ENCODE measurements at places on chromosomes 4 and X. TPM values are rescaled to one million over a fixed set of nuclear protein-coding genes. Genes with fewer than 3 reads are reported as not detected.

Gene ADGRG2
- total RNA-seq = 0.30 TPM

Gene SLC2A9
- total RNA-seq = 6.5 TPM

Gene SSX4B
- not detected for total RNA-seq

Gene SLC4A4
- 1.2 TPM for total RNA-seq

Gene GRIA2
- total RNA-seq = 10.0 TPM

Gene CCNQ
- 33.8 TPM for total RNA-seq

Gene PDHA1
- total RNA-seq = 100 TPM

Gene UBA6
- total RNA-seq = 42.3 TPM

Gene OTC
- total RNA-seq = 5.0 TPM

Gene ZNF182
- 3.3 TPM for total RNA-seq

Gene SCLT1
- total RNA-seq = 20.9 TPM

DNA sequence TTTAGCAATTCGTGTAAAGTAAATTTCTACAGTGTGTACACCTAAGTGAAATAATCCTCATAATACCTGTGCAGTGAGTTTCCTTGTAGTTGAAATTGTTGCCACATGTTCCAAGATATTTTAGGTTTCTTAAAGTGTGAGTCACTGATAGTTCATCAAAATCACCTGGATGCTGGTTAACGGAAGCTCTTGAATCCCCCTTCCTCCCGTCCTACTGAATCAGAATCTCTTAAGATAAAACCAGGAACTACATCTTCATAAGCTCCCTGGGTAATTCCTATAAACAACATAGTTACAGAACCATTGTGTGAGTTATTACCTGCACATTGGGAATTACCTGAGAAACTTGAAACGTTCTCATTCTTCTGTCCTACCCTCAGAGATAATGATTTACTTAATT, 197.4 kb upstream of the HS3ST1 start:
- no peak for DNase-seq

GRCh38 chrX:105745863-105746262, 76.5 kb upstream of the NRK start:
- no peak for DNase-seq

GRCh38 chr4:2930758-2931511, 32.3 kb downstream of the NOP14 start:
- peak; percentile 27 for DNase-seq

GRCh38 chr4:36891971-36892370, 352.6 kb upstream of the NWD2 start:
- no peak for DNase-seq

DNA sequence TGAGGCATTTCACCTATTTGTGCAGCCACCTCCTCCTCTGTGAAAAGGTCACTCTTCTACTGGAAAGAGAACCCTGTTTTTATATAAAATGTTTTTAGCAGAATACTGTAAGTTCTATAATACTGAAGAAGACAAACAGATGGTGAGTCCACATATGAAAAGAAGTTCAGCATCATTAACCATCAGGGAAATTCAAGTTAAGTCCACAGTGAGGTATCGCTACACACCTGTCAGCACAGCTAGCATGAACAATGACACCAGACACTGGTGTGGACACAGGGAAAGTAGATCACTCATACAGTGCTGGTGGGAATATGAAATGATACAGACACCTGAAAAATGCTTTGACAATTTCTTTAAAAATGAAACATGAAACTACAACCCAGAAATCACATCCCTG, 133.0 kb downstream of the MAD2L1 start:
- no peak for DNase-seq

DNA sequence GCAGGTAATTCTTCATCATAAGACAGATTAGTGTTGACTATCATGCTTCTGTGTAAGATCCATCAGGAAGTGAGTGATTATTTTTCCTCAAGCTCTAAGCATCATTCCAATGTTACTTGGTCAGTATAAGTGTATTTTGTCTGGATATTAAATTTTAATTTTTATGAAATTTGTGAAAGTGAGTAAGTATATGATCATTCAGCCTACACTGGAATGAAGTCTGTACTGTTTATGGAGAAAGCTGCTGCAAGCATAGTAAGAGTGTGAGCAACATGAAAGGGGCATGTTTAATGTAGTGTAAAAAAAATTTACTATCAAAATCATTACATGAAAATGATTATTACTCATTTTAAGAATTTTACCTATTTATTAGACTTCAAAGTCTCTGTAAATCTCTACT, 84.8 kb downstream of the IL15 start:
- DNase-seq = no peak

DNA sequence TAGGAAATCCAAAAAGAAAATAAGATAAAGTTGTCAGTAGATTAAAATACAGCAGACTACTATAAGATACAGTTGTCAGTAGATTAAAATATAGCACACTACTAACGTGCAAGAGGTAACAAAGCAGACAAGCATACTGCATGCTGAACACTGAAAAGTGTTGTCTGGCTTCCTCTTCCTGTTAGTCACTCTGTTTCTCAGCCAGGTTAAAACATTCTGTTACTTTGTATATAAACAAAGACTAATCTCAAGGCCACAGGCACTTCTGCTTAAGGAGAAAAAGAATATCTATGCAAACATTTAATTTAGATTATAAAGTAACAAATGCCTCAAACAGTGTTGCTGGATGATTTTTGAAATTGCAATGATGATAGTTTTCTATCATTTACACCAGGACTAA, 41.0 kb upstream of the SCD5 start:
- no peak for DNase-seq

DNA sequence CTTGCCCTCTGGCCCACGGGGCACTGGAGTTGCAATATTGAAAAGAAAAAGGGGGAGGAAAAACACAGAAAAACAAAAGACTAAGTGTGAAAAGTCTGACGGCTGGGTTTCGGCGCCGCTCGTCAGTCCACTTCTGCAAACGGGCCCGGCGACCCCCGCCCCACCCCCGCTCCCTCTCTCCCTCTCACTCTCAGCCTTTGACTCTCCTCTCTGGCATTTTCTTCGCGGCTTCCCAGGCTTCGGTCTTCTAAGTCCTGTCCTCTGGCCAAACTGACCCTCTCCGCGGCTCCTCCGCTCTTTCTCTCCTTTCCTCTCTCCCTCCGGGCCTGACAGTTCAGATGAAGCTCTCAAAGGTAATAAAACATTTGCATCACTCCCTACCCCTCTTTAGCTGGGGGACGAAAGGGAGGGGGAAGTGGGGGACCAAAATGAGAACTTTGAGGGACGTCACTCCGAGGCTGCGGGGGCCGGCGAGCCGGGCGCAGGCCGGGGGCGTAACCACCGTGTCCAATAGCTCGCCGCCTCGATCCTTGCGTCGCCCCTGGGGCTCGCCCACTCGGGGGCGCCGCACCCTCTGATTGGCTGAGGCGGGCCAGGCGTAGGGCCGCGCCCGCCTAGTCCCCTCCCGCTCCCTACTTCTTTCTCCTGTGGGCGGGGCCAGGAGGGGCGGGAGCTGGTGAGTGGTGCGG, at the start of gene NKX6-1:
Gene NKX6-1 (minus strand): TSS at position 358 of the 689 bp plus-strand sequence. CDS start 1,064 bp downstream, outside the sequence.
- peak; percentile 54 for DNase-seq

DNA sequence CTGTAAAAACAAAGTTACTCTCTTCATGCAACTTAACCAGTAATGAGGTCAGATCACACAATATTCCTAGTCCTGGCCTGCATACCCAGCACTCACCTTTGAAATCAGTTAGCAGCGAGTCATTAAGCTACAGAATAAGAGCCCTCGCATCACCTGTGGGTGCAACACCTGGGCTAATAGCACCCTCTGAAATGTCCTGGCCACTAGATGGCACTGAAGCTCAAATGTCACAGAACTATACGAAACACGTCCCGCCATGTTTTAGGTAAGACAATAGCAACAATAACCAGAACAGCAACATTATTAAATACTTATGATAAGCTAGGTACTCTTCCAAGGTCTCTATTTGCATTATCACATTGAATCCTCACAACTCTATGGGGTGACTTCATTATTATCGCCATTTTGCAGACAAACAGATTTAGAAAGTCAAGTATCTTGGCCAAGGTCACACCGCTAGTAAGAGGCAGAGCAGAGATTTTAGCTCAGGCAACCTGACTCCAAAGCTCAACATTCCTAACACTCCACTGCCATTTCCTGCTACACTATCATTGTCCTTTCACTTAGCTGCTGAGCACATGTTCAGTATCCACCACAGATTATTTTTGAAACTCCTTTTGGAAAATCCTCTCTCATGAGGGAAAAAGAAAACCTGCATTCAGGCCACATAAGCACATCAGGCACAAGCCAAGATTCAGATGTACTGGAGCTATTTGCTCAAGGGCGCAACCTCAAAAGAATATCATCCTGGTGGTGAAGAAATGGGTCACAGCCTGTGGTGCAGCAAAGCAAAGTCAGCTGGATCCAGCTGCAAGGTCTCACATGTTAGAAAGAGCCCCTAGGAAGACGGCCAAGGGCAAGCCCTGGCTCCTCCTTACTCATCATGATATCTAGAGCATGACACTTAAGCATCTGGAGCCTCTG, 59.5 kb upstream of the KDR start:
- peak; percentile 42 for DNase-seq

- DNase-seq = no peak
Observed at GRCh38 chr4:68773699-68774098, 42.1 kb upstream of the UGT2B10 start.

- no peak for DNase-seq
Observed at GRCh38 chrX:122422547-122422946, 761.5 kb upstream of the GRIA3 start.

- peak; percentile 61 for DNase-seq
Observed at GRCh38 chr4:184168406-184169019, 49.2 kb downstream of the ENPP6 start.

GRCh38 chr4:174120446-174121295, 162.8 kb downstream of the FBXO8 start:
- DNase-seq = peak; percentile 55

DNA sequence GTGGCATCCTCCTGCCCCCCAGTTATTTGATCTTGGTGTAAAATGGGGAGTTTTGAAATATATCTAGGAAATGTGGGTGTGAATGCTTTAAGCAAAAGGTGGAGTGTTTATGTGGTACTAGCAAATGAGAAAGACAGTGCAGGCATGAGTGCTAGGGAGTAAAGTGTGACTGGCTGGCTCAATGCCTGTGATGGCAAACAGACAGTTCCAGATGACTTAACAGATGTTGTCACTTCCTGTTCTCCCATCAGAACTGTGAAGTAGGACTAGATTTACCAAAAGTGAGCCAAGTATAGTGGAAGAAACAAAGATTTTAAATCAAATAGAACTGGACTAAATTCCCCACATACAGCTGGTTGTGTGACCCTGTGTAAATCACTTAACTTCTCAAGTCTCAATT, 8.4 kb upstream of the AMOT start:
- no peak for DNase-seq

DNA sequence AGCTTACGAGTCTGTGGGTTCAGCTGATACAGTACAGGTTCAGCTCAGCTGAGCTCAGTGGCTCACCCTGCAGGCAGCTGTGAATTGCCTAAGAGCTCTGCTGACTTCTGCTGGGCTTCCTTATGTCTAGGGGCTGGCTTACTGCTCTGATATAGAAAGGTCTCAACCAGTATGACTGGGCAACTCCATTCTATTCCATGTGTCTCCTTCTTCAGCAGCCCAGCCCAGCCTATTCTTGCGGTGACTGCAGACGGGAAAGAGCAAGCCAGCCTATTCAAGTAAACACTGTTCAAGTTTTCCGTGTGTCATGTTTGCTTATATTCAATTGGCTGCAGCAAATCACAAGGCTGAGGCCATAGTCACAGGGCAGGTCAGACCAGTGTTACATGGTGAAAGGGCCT, 615.4 kb upstream of the ZFP42 start:
- DNase-seq = no peak

DNA sequence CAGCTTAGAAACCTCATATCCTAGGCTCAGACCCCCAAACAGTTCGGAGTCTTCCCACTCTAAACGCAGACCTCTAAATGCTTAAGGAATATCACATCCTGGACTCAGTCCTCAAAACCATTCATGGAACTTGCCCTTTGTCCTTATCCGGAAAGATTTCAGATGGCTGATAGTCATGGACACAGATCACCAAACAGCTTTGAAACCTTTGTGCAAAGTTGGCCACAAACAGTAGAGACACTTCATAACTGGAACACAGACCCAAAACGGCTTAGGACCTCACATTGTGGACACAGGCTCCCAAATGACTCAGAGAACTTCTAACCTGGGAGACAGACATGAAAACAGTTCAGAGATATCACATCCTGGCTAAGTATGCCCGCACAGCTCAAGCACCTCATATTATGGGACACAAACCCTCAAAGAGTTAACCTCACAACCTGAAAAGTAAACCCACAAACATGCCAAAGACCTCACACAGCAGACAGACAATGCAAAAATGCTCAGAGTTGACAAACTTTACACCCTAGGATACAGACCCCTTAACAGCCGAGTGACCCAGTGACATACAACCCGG, 15.5 kb downstream of the SUV39H1 start:
- no peak for DNase-seq

GRCh38 chr4:179894066-179894778, 2349.0 kb upstream of the TENM3 start:
- DNase-seq = no peak

- no peak for DNase-seq
Observed at GRCh38 chr4:8320386-8320750, 50.8 kb downstream of the HTRA3 start.

DNA sequence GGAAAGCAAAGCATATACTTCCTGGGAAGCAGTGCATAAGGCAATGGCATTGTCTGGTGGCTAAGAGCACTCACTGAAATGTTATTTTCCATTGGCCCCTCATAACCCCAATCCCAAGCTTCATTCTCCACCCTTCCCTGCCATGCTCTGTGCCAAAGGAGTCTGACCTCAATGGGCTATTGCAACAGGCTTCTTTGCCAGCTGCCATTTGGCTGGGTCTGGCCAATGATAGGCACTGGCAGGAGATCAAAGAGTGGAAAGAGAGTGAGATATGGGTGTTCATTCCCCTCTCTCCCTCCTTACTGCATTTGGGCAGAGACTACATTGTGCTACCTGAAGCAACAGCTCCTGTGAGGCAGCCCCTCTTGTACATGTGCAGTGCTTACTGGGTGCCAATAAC, 51.5 kb downstream of the LHFPL1 start:
- no peak for DNase-seq

- no peak for DNase-seq
Observed at GRCh38 chrX:100695302-100695701, 36.6 kb downstream of the SYTL4 start.

DNA sequence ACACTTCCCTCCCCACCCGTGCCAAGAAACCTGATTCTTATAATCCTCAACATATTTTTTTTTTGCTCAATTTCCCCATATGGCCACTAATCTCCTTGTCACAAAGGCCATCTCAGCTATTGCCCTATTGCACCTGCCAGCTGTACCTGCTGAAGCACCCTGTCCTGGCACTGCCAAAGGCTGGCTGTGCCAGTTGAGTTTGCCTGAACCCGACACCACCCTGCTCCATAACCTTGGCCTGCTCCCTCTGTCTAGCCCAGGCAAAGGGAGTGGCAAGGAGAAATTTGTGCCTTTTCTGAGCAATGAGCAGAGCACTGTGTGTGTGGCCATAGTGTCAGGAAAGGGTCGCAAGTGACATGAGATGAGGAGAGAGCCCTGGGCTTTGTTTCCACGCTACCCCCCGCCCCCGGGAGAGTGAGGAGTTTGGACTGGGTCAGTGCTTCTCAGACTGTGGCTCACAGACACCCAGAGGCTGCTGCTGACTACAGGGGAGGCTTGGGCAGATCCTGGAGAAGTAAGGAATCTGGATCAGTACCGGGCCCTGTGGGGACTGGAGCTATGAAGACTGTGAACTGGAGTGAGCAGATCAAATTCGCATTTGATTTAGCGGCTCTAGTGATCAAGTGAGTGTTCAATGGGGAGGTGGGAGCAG, 42.2 kb upstream of the HMGB3 start:
- DNase-seq = no peak

All from uterus (tissue), 4 donors.